ENCODE measurements at places on chromosomes 7 and 10.

DNA sequence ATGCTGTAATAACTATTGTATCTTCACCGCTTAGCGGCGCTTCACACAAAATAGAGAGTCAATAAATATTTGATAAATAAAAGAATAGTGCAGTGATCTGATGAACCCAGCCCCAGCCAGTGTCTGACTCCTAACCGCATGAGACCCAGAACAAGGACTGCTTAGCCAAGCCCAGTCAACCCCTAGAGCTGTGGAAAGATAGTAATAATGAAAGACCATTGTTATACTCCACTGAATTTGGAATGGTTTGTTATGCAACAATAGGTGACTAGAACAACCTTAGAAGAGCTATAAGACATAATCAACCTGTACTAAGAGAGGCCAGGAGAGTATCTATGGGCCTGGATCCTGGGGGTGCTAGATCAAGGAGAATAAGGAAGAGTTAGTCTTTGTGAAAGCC is 230.5 kb upstream of the INHBA start:
- DNase-seq = no peak

- DNase-seq = no peak
Measured at GRCh38 chr10:51698473-51699063, 827 bp downstream of the CSTF2T start.

- no peak for DNase-seq
Measured at GRCh38 chr10:1540144-1540543, 197.2 kb downstream of the ADARB2 start.

DNA sequence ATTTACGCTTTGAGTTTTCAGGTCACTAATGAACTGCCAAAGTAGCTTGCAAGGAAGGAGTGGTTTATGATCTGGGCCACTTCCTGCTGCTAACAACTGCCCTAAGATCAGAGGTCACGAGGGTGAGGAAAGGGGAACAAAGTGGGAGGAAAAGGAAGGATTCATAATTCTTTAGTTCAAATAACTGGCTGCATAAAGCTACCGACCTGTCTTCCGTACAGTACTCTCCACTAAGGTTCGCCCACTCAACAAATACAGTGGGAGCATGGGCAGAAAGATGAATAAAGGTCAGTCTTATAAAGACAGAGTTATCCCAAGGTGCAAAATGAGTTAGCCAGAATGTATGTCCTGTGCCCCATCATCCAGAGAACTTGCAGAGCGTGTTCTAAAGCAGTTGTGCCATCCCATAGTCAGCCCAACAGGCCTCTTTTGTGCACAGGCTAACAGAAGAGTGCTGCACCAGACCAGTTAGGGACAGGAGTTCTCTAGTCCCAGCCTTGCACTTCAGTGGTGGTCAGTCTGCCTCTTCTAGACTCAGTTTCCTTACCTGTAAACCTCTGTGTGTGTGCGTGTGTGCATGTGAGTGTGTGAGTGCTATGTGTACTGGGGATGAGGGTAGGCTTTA is 65.9 kb downstream of the CREB3L2 start:
- no peak for DNase-seq

- DNase-seq = no peak
Measured at GRCh38 chr10:11150879-11151415, 133.3 kb downstream of the CELF2 start.

- no peak for DNase-seq
Measured at GRCh38 chr7:155999631-156000489, 187.6 kb upstream of the SHH start.

GRCh38 chr7:23864973-23865372 is 155.0 kb downstream of the STK31 start:
- no peak for DNase-seq

- DNase-seq = no peak
Measured at GRCh38 chr7:50962962-50963374, 180.3 kb upstream of the GRB10 start.

DNA sequence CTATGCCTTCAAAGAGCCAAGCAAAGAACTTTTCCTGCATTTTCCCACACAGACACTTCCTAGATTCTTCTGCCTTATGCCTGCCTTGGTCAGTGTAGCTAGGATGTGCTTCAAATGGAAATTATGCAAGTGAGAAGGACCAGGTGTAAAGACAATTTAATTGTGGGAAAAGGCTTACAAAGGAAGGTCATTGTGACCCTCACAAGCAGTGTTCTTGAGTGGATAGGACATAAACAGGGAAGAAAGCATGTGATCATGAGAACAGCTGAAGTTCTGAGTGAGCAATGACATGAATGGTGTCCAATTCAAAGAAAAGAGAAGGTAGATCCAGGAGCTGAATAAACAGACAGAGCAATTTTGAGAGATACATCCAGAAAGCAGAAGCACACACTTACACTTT is 1.3 kb upstream of the PIP start:
- no peak for DNase-seq

- no peak for DNase-seq
Measured at GRCh38 chr10:101902820-101903145, 59.2 kb upstream of the KCNIP2 start.

DNA sequence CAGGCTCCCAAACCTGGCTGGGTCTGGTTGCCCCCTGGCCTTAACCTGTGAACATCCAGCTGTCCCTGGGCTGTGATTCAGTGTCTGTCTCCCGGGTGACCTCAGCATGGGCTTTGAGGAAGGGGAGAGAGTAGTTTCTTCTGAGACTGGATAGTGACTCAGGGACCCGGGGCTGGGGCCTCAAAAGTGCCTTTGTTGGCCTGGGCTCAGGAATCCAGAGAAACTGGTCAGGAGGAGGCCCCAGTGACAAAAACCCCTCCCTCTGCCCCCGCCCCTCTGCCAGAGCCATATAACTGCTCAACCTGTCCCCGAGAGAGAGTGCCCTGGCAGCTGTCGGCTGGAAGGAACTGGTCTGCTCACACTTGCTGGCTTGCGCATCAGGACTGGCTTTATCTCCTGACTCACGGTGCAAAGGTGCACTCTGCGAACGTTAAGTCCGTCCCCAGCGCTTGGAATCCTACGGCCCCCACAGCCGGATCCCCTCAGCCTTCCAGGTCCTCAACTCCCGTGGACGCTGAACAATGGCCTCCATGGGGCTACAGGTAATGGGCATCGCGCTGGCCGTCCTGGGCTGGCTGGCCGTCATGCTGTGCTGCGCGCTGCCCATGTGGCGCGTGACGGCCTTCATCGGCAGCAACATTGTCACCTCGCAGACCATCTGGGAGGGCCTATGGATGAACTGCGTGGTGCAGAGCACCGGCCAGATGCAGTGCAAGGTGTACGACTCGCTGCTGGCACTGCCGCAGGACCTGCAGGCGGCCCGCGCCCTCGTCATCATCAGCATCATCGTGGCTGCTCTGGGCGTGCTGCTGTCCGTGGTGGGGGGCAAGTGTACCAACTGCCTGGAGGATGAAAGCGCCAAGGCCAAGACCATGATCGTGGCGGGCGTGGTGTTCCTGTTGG is at the start of gene CLDN4:
Gene CLDN4, plus strand, starts transcription at position 316 of the 903 bp plus-strand sequence. Its CDS starts 206 bp downstream, at position 522.
- no peak for DNase-seq

- DNase-seq = no peak
Measured at GRCh38 chr7:38736138-38736537, 105.0 kb upstream of the AMPH start.

DNA sequence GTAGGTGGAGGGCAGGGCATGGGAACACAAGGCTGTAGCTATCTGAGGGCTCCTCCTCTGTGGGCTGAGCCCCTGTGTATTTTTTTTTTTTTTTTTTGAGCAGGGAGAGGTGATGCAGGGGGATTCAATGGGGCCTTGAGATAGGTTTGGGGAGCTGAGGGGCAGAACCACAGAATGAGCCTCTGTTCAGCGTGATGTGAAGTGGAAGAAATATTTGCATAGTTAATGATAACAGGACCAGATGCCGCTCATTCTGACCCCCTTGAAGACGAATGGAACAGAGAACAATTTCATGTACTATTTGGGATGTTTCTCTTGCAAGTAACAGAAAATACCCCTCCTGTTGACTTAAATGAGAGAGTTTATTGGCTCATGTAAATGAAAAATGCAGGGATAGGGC is 69.7 kb upstream of the EMX2 start:
- no peak for DNase-seq

DNA sequence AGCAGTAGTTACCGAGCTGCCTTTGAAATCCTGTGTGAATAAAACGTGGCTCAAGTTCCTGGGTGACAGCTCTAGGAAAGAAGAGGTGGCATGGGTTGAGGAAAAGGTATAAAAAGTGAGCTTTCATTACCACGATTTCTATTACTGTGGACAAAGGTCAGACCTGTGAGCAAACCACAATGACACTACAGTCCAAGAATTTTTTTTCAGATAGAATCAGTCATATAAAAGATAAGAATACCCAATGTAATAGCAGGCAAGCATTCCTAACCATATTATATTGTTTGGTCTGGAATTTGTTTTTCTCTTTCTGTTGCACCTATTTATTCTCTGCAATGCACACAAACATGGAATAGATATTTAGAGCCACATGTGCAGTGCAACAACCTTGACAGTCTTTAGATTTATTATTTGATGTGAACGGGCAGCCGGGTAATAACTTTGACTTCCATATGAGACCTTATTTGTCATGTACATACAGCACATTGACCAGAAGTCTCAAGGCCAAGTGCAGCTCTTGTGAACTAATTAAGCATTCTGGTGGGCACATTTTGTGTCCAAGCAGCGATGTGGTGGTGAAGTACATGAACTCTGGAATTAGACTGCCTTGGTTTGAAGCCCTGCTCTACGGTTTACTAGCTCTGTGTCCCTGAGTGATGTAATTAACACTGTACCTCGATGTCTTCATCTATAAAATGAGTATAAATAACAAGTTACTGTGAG is 156.8 kb downstream of the NRCAM start:
- DNase-seq = no peak

- no peak for DNase-seq
Measured at GRCh38 chr10:33331379-33331694, 3.1 kb downstream of the NRP1 start.

GRCh38 chr10:13987446-13987845 is 343.3 kb downstream of the FRMD4A start:
- no peak for DNase-seq

All from stimulated activated CD4-positive, alpha-beta T cell treated with anti-CD3 and anti-CD28 coated beads, Interleukin-1b, Interleukin-23, amount 100 ng/mL, for 1 hour (primary cell).